MV-4-11 (cell line): ENCODE measurements at places on chromosomes 16 and 17.

DNA sequence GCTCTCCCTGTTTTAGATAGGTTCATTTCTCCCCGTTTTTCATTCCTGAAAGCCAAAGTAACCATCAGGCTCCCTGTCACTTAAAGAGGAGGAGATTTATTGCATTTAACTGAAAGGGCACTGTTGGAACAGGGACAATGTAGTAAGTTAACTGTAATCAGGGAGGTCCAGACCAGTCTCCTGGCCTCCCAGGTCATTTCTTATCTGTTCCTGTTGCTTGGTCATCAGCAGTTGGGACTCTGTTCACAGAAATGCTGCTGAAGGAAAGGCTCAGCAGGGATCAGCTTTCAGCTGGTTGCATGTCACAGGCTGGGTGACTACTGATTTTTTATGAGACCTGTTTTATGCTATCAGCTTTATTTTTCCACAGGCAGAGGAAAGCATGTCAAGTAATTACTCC lies 622.6 kb upstream of the GOT2 start:
- DNase-seq: no peak

GRCh38 chr16:31274831-31275816 lies 15.3 kb downstream of the ITGAM start:
- DNase-seq: no peak

DNA sequence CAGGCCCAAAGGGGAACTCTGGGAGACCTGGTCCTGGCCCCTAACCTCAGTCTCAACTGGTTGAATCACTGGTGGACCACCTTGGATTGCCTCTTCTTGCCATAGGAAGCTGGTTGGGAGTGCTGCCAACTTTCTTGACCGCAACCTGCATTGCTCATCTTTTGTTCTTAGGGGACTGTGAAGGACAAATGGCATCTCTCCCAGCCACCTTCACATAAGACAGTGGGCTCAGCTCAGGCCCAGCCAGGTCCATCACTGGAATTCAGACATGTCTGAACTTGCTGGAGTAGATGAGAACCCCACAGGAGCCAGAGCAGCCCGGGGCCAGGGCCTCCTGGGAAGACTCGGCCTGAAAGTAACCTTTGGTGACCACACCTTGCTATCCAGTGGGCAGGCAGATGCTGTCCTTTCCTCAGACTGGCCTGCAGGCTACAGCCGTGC lies 18.8 kb downstream of the ADORA2B start:
- no peak for DNase-seq

DNA sequence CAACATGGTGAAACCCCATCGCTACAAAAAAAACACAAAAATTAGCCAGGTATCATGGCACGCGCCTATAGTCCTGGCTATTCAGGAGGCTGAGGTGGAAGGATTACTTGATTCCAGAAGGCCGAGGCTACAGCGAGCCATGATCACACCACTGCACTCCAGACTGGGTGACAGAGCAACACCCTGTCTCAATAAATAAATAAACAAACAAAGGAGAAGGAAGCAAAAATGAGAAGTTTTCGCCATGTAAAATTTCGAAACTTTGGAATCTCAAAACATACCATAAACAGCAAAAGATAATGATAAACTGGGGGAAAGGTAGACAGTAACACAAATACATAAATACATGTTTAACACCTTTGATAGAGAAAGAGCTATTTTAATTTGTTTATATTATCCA lies 130.9 kb downstream of the ZFHX3 start:
- no peak for DNase-seq
